AG09319 (cell line): ENCODE measurements at places on chromosomes 2 and 18.

DNA sequence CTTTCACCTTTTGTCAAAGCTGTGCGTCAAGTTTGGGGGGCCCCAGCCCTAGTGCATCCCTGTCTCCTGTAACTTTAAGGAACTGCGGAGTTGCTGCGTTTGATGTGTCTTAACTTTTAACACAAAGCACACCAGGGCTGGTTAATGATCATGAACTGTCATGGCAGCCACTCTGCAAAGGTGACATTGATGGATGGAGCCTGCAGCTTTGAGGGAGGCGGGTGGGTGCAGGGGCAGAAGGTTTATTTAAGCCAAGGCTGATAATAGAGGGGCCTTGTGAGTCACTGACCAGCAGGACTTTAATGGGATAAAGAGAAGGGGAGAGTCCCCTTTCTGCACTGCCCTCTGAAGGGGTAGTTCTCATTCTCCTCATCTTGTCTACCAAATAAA, 190.2 kb upstream of the GATA6 start:
- DNase-seq = no peak

GRCh38 chr18:62102221-62102620, 84.6 kb downstream of the PIGN start:
- no peak for DNase-seq

DNA sequence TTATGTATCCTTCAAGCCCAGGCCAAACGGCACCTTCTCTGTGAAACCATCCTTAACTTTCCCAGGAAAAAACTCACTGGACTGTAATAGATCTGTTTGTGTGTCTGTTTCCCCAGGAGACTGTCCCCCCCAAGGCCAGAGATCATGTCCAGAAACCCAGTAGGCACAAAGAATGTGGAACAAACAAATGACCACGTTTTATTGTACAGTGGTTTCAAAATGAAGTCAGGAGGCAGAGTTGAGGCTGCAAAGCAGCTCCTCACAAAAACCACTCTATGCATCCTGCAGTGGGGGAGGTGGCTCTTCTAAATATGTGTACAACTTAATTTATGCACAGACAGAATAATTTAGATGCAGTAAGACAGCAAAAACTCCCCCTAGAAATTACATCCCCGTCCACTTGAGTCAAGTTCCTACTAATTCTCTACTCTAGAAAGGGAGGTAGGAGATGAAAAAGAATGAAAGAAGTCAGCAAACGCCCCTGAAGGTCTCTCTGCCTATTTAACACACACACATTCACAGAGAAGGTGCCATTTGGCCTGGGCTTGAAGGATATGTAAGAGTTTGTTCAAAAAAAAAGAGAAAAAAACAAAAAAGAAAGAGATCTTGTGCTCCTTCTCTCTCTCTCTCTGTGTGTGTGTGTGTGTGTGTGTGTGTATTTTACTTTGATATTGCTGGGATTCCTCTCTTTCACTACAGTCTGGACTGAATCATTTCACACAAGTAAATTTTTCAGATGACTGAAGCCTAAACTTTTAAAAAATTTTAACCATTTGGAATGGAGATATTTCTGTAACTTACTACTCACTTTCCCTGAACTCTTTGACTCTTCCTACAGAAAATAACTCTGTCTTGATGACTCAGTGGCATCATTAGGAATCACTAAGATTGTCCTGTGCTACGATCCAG, 19.5 kb downstream of the BCL2 start:
- DNase-seq = no peak

DNA sequence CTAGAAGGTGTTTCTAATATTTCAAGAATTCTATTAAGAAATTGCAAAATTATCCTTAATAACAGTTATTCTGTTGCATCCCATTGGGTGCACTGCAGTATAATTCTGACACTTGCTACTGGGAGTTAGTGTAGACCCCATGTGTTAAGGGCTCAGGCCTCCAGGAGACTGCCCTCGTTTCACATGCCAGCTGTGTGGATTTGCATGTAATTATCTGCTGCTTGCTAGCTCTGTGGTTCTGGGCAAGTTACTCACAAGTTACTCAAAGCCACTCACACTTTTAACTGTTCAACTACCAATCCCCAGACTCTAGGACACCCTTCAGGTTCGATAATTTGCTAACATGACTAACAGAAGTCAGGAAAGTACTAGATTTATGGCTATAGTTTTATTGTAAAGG, 38.6 kb downstream of the ST6GAL2 start:
- DNase-seq = no peak

- no peak for DNase-seq
Observed at GRCh38 chr2:65134158-65134557, 4.3 kb upstream of the RAB1A start.
